ENCODE measurements at places on chromosomes 6 and 20.

- peak; percentile 85 for DNase-seq
These were observed 29.0 kb downstream of the MOCS3 start for GRCh38 chr20:50987493-50988210.

DNA sequence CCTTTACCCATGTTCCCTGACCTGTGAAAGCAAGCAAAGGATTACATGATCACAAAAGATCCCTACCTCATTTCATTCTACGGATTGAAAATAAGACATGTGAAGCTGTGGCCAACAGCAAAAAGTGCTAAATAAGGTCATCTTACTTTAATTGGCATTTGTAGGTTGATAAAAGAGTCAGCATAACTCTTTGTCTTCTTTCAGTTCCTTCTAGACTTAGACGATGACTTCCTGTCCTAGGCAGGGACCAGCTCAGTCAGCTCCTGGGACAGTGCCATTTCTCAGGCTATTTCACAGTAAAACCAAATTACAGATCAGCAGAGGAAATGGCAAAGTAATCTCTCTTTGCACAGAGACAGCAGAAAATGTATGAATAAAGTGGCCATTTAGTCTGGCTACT, 480.7 kb downstream of the RFPL4B start:
- DNase-seq = no peak

DNA sequence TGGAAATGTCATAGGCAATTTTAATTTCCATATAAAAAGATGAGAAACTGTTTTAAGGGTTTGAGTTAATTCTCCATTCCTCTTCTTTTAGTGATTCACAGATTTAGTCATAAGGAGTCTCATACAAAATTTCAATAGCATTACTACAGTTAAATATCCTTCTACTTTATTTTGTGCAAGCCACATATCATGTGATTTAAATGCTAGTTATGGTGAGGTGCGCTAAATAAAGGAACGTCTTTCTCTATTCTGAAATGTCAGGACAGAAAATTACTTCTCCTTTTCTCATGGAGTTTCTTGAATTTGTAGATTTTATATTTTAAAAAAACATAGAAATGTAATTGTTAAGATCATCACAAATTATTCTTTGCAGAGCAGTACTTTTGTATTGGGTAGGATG, 50.0 kb upstream of the SUPT3H start:
- DNase-seq = no peak

- DNase-seq = no peak
These were observed 131.9 kb downstream of the MAP3K7 start for GRCh38 chr6:90454836-90455427.

- no peak for DNase-seq
These were observed 48.1 kb downstream of the SLC24A3 start for GRCh38 chr20:19260412-19261090.

DNA sequence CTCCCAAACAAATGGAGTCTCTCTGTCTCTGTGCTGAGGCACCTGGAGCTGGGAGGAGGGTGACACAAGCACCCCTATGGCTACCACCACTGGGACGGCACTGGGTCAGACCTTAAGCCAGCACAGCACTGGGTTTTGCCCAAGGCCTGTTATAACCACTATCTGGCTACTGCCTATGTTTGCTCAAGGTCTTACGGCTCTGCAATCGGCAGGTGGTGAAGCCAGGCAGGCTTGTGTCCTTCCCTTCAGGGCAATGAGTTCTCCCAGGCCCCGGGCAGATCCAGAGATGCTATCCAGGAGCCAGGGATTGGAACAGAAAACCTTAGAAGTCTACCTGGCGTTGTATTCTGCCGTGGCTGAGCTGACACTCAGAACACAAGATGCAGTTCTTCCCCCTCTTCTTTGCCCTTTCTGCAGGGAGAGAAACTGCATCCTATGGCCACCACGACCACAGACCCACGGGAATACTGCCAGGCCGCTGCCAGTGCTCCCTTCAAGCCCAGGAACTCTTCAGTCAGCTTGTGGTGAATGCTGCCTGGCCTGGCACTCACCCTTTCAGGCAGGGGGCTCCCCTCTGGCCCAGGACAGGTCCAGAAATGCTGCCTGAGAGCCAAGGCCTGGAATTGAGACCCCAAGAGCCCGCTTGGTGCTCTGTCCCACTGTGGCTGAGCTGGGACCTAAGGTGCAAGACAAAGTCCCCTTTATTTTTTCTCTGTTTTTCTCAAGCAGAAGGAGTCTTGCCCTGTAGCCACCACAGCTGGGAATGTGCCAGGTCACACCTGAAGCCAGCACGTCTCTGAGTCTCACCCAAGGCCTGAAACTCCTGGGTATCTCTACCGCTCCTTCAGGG, 67.0 kb upstream of the FRMD1 start:
- no peak for DNase-seq

GRCh38 chr20:19901226-19901625, 115.9 kb upstream of the NAA20 start:
- DNase-seq = no peak

- DNase-seq = no peak
These were observed 37.8 kb downstream of the MUC22 start for GRCh38 chr6:31048099-31048498.

DNA sequence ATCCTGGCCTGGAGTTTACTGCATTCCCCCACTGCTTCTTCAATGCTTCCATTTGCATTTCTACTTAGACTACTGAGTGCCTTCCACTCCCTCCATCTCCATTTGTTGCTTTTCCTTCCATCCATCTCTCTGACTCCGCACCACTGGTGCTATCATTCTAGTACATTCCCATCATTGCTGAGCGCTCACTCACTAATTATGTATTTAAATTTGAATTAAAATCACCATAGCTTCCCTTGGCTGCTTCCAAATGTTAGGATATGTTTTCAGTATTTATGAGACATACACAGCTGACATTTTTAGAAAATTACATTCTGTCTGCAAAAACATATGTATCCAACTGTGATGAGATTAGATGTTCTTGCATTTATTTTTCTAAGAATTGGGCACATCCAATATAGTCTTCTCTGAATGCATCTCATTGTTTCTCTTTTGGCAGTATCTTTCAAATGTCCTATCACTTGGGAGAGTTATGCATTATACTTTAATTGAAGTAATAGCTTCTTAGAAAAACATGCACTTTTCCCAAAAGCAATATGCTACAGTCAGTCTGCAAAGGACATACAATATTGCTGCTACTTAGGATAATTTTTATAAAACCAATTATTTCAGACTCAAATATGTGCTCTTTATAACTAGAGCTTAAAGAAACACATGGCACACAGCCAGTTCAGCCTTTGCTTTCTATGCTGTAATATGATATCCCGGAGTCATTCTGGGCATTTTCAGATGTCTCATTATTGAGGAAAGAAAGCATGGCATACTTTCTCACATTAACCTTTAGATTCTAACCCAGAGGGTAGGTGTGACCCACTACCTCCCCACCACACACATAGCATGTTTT, 12.1 kb upstream of the COL21A1 start:
- DNase-seq = no peak

DNA sequence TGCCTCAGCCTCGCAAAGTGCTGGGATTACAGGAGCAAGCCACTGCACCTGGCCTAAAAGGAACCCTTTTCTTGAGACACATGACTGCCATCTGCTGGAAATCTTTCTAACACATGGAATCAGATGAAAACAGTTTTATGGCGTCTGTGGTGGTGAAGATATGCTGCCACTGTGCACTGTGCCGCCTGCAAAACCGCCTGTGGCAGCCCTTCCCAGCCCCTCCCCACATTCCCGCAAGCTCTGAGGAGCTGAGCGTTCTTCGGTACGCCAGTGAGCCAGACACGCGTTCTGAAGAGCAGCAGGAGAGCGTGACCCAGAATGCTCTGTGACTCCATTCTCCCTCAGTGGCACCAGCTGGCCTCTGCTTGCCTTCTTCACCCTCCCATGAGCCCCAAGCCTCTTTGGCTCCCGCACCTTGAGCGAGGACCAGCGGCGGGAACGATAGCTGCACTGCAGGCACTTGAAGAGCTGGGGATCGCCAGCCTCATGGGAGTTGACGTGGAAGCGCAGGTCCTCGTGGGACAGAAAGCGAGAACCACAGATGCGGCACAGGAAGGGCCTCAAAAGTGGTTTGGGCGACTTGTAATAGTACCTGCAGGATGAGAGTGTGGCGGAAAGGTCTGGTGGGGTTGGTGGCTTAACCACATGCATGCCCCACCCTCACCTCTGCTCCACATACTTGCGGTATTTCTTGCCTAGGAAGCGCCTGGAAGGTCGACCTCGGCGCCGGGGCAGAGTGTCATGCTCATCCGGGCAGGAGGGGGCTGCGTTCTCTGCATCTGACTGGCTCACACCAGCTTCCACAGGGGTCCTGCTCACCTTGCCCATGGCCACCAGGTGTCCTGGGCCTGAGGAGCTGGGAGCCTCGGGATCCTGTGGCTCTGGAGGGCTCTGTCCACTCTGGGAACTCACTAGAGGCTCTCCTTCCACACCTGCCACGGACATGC, 8.7 kb downstream of the ZNF335 start:
- no peak for DNase-seq

DNA sequence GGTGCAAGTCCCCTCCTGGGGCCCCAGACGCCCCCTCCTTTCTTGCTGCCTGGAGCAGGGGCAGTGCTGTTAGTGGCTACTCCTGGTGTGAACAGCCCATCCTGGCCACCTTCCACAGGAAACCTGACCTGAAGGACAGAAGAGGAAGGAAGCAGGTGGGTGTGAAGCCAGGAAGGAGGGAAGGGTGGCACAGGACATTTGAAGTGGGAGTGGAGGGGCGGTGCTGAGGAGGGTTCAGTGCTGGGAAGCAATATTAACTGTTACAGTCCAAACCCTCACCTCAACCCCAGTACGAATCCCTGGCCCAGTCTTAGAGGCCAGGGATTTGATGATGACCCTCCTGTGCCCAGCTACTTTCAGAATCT, 766 bp downstream of the PRICKLE4 start:
- no peak for DNase-seq

- DNase-seq = no peak
These were observed 135.0 kb downstream of the CARMIL1 start for GRCh38 chr6:25414168-25414567.

- no peak for DNase-seq
These were observed 37.9 kb downstream of the ABHD12 start for GRCh38 chr20:25352746-25353145.

DNA sequence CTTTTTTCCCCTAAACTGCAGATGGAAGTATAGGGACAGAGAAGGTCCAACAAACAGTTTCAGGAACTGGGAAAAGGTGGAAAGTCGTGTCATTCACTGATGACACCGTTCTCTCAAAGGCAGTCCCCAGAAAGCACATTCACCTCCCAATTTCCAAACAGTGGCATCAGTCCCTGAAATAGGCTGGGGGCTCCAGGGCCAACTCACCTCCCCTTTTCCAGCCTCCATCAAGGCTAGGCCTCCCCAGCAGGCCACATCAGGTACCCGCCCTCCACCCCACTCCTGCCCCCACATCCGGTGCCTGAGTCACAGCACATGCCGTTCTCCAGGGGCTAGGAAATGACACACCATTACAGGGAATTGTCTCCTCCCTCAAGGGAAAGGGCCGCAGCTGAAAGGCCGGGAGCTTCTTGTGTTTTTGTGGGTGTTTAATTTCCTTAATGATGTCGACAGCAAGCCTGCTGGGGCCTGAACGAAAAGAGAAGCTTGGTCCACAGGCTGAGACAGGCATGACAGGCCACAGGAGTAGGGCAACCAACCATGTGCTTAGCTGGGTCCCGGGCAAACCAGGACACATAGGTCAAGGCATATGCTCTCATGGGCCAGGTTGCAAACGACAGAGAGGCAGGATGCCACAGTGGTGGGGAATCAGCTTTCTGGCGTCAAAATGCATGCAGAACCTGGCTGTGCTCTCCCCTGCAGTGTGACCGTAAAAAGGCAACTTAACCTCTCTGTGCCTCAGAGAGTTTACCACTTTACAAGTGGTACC, 39.2 kb downstream of the ZMYND8 start:
- peak; percentile 94 for DNase-seq

GRCh38 chr20:37317994-37318640, 27.8 kb upstream of the SRC start:
- DNase-seq = no peak

GRCh38 chr20:22288156-22288555, 296.2 kb downstream of the FOXA2 start:
- DNase-seq = no peak

DNA sequence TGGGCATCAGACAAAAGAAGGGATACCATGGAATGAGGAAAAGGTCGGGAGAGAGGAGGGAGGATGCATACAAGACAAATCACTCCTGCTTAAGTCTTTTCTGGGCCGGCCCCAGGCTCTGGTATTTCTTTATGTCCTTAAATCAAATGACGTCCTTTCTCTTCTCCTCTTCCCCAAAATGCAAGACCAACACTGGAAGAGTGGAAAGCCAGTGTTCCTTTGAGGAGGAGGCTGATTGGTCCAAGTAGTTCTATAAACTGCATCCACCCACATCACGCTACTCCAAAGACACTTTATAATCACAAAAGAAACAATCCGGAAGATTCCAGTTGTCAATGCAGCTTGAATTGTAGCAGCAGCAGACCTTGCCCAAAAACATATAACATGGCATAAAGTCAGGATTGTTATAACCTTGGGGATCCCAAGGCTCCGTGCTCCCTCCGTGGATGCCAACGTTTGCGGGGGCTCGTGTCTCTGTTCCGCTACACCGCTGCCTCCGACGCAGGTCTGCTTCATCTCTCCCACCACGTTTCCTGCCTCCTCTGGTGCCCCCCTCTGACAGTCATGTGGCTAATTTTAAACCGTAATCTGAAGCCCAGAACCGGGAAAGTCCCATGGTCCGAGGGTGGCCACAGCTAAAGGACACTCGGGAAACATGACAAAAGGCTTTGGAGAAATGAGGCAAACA, 47.1 kb downstream of the MCUR1 start:
- peak; percentile 35 for DNase-seq

DNA sequence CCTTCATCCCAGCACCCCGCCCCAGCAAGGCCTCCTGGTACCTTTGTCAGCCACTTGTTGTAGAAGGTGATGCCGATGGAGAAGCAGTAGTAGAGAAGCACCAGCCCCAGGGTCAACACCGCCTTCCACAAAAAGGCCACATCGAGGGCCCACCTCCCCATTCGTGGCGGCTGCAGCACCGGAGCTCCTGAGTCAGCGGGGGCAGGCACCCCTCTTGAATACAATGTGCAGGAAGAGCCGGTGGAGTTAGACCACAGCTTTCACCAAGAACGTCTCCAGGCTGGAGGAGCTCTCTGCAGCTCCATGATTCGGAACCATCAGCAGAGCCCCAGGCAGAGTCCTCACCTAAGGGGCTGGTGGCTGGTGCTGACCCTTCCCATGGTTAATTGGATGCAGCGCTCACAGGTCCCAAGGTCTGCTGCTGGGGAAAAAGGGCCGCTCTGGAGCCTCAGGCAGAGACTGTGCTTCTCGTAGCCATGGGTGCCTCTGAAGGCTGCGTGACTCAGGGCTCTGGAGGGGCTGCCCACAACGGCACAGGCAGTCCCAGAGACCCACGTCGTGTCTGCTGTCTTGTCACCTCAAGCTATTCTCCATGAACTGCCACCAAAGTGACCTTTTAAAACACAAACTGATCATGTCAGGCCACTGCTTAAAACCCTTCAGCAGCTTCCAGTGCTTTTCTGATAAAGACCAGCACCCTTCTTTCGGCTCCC, 47.9 kb downstream of the ELMO2 start:
- no peak for DNase-seq

DNA sequence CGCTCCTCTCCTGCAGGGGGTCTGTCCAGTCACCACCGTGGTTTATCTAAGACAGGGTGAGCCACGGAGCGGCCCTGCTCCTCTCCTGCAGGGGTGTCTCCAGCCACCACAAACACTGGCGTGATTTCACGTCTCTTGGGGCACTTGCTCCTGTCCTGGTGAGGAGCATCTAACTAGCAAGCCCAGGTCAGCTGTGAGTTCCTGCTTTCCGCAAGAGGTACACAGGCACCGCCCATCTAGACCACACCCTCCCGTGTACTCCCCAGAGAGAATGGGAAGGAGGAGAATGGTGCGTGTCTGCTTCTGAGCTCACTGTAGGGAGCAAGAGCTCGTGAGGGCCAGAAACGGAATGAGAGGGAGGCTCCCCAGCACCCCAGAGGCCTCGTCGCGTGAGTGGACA, 40.7 kb downstream of the DACT2 start:
- no peak for DNase-seq
